Stimulated activated CD4-positive, alpha-beta T cell treated with anti-CD3 and anti-CD28 coated beads, Interleukin-15, amount 100 ng/mL, for 1 hour (primary cell): ENCODE measurements at places on chromosomes 3 and 15.

DNA sequence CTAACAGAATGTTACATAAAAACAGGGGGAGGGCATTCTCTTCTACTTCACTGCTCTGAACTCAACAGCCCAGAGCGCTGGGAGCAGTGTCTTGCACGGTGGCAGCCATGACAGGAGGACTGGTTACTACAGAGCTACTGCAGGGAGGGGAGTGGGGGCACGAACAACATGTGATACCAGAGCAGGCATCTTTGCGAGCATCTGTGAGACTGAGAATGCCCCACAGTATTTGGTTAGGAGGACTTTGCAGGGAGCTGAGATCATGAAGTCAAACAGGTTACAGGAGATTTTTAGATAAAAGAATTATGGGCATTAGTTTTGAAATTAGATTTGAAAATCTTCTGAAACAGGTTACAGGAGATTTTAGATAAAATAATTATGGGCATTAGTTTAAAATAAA, 58.8 kb upstream of the GOLGA8B start:
- no peak for DNase-seq

DNA sequence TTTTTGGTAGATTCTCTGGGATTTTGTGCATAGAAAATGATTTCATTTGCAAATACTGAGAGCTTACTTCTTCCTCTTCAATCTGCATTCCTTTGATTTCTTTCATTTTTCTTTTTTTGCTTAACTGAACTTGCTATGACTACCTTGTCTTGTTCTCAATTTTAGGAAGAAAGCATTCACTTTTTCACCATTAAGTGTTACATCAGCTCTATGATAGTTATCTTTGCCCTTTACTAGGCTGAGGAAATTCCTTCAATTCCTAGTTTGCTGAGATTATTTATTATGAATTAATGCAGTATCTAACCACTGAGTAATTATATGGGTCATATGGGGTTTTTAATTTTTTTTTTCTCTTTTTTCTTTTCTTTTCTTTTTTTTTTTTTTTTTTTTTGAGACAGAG, 172.8 kb downstream of the PEAK1 start:
- DNase-seq: no peak

GRCh38 chr3:159711560-159712333, 276.9 kb upstream of the IL12A start:
- no peak for DNase-seq

- no peak for DNase-seq
Observed at GRCh38 chr15:55758580-55758986, 15.6 kb upstream of the PRTG start.

DNA sequence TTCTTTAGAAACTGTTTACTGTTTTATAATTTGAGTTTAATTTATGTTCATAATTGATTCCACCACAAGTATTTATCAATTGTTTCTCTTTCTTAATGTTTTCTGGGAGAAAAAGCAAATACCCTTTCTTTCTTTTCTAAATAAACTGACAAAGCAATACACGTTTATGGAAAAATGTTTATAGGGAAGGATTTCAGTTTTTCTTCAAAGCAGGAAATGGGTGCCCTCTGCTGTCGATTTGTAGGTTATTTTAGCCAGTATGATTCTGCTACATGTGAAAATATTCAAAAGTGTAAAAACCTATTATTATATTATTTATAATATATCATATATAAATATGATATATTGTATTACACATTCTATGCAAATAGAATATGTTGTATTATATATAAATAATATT, 921.0 kb upstream of the ROBO1 start:
- no peak for DNase-seq

DNA sequence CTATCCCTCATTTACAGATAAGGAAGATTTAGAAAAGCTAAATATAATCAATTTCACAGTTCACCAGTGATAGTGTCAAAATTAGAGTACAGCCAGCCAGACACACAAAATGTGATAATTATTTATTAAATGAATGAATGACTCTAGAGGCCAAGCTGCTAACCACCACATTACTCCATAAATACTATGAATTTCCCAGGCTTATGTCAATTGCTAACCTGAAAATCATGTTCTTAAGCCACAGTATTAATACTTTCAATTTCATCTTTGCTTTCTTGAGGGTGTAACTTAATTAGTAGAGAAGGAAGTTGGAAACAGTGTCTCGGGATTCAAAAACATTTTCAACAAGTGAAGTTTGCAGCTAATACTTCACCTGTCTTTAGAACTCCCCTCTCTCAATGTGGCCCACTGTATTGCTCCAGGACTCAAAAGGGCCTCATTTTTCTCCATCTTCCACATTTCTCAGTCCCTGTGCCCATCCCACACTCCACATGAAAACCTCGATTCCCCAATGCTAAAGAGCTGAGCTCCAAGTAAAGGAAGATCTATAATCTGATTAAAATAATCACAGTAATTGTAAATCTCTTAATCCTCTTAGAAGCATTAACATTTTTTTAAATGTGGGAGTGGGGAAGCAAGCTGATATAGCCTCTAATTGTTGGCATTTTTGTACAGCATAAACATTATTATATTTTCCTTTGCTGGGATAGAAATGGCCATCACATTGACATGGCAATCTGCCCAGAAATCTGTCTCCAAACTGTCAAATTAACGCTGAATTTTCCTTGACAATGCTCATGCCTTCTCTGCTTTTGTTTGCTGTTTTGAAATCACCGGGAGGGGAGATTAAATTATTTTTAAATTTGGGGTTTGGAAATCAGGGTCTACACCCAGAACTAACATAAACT, 765.1 kb downstream of the ROBO1 start:
- no peak for DNase-seq

DNA sequence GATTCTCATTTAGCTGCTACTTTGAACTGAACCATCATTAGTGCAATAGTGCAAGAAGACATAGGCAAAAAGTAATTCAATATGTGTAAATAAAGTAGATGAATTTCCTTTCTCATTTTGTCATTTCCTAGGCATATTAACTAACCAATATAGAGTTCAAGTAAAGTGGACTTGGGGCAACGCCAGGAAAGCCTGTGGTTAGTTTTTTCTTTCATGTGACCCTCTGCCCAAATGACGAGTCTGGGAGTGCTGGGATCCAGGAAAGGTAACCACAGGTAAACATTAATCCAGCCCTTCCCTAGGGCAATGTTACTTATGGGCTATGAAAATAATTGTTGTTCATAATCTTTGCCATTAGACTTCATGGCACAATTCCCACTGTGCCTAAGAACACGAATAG, 181.0 kb downstream of the VPS13C start:
- DNase-seq: no peak

- no peak for DNase-seq
Observed at GRCh38 chr15:34179234-34179633, 30.7 kb downstream of the KATNBL1 start.

GRCh38 chr3:22981166-22981565, 222.0 kb upstream of the UBE2E2 start:
- DNase-seq: no peak

GRCh38 chr3:123525433-123525832, 59.4 kb downstream of the HACD2 start:
- DNase-seq: no peak

GRCh38 chr15:65811835-65812234, 19.7 kb upstream of the DENND4A start:
- no peak for DNase-seq

DNA sequence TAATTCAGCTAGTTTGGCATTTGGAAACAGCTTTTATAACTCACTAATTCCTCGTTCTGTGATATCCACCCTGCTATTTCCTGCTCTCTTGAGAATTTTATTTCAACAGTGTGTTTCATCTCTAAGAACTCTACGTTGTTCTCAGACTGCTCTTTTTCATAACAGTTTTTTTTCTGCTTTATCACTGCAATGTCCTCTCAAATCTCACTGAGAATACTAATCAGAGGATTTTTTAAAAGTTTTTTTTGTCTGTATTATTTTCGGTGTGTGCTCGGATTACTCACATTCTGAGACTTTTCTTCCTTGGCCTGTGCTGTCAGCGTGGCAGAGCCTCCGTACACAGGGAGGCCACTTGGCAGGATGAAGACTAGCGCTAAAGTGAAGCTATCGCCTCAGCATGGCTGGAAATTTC, 59.4 kb upstream of the NEO1 start:
- no peak for DNase-seq

- DNase-seq: no peak
Observed at GRCh38 chr3:174168026-174168425, 691.1 kb upstream of the NAALADL2 start.

DNA sequence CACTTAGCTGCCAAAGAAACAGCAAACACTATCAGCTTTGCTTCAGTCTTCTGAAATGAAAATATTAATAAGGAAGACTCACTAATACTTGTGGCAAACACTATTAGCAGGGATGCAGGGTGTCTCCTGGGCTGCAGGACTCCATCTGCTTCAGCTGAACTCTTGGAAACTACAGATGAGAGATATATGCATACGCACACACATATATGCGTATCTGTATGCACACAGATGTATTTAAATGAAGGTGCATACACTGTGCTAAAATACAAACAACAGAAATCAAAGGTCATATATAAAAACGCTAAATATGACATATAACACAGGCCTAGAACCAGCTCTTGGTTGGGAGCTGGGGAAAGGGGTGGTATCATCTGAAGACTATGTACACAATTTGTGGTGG, 10.6 kb downstream of the PPM1M start:
- no peak for DNase-seq

DNA sequence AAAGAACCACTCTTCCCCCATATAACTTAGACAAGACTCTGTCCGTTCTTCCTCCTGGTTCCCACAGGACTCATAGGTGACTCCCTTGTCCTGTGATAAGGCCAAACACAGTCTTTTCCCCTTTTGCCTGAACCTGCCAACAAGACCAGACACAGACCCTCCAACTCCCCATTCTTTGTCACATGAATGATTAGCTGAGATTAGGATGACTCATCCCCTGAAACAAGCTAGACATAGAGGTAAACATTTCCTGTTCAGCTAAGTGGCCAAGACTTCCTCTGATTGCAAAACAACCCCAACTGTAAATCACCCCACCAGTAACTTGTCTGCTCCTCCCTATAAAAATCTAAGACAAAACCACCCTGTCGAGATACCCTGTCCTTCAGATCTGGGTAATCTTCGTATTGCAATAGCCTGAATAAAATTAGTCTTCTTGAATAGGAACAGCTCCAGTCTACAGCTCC, 11.4 kb upstream of the HTR3E start:
- DNase-seq: no peak

DNA sequence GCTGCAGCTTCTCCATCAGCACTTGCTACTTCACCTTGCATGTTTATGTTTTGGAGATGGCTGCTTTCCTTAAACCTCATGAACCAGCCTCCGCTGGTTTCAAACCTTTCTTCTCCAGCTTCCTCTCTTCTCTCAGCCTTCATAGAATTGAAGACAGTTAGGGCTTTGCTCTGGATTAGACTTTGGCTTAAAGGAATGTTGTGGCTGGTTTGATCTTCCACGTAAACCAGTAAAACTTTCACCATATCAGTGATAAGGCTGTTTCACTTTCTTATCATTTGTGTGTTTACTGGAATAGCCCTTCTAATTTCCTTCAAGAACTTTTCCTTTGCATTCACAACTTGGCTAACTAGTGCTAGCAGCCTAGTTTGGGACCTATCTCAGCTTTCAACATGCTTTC, 11.7 kb upstream of the GNAT1 start:
- DNase-seq: no peak

DNA sequence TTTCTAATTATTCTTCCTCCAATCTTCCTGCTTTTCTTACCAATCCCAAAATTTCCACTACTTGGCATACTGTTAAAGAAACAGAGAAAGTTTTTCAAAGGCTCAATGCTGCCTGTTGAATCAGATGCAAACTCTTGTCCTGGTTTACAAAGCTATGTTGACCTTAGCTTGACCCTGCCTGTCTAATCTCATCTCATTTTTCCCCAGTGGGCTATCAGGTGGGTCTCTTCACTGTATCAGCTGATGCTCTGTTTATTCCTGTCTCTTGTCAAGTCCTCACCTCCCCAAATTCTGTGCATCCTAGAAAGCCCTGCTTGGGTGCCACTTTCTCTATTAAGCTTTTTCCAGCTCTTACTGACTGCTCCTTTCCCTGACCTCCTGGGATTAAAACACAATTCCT, 18.2 kb downstream of the NFKBIZ start:
- no peak for DNase-seq

DNA sequence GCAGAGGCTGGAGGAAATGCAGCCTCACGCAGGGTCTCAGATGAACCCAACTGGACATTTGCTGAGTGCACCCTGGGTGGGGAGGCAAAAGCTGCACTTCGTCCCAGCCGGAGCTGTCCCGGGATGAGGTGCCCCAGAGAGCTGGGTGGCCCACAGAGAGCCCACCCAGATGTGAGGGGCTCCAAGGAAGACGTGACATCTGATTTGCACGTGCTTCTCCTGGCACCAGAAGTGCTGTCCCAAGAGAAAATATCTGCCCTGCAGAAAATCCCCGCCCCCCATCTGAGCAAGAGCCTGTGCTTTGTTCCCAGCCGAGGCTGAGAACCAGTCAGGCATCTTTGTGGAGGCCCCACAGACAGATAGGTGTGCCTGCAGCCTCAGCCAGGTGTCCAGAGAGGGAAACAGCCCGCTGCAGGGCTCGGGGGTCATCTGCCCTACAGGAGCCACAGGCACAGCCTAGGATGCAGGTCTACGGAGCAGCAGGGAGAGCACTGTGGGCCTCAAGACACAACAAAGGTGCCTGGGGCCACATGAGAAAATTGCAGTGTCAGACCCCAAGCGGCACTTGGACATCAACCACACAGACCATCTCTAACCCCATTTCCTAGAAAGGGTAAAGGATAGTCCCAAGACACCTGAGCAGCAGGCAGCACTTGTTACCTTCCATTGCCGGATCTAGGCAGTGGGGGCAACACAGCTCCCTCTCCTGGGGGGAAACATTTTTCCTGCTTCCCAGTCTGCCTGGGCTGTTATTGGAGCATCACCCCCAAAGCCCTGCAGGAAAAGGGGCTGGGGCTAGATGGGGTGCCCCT, 5.8 kb downstream of the TMIE start:
- DNase-seq: no peak

- DNase-seq: no peak
Observed at GRCh38 chr3:30766522-30766921, 127.9 kb downstream of the GADL1 start.

DNA sequence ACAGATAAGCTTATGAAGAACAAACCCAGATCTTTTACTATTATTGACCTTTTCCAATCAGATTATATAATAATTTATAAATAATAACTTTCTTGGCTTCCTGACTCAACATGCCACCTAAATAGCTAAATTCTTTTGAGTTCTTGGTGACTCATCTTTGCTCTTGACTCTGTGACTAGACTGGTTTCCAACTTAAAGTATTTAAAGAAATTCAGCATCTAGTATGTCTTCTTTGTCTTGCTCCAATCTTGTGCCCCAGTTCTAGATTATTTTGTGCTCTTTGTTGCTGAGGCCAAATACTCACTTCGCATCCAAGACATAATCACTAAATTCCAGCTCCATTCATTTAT, 483.2 kb upstream of the TBL1XR1 start:
- DNase-seq: no peak

DNA sequence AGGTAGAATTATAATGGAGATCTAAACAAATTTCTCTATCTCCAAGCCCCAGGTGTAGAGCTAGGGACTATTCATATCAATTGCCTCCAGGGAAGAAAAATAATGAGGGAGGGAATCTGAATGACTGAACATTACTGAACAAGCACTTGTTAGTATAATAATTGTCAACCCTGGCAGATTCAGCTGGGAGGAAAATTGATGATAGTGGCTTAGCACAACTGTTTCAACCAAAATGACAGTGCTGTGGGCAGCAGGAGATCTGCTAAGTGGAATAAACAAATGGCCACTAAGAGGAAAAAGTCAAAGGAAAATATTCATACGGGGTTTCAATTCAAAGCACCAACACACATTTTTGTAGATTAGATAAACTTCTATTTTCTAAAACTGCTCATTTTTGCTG, 294.9 kb upstream of the ZNF385D start:
- DNase-seq: no peak

- no peak for DNase-seq
Observed at GRCh38 chr3:14861031-14861430, 42.3 kb downstream of the FGD5 start.
